ENCODE measurements at places on chromosomes 4 and X.
A peak's percentile ranks its signal among the peaks of the same experiment; 100 is the strongest.

GRCh38 chr4:84503495-84504437 is 4.7 kb upstream of the NKX6-1 start:
- DNase-seq, result peak; percentile 72

GRCh38 chrX:134774190-134775048 is 116.1 kb upstream of the PLAC1 start:
- DNase-seq, result no peak

- DNase-seq, result no peak
Observed at GRCh38 chr4:88533088-88533790, 9.7 kb upstream of the PYURF start.

- DNase-seq, result peak; percentile 64
Observed at GRCh38 chr4:86441175-86441936, 81.5 kb upstream of the MAPK10 start.

DNA sequence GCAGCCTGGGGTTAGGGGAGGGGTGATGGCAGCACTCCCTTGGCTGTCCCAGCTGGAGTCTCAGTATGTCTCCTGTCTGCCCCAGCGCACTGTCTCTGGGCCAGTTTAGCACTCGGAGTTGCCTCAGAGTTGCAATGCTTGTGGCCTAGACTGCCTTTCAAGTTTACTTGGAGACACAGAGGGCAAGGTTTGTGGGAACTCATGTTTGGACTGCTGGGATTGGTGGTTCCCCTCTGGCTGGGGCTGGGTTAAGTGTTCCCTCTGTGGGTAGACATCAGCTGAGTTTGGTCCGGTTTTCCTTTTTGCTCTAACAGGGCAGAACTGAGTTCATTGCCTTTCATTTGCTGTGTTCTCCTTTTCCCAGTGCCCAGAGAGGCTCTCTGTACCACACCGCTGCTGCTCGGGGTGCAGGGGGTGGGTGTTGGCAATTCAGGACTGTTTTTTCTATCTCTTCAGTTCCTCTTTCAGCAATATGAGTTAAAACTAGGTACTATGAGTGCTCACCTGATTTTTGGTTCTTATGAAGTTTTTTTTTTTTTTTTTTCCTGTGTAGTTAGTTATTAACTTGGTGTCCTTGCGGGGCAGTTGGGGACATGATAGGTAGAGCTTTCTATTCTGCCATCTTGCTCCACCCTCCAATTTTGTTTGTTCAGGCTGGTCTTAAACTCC is 17.2 kb downstream of the RAB33B start:
- DNase-seq, result no peak

DNA sequence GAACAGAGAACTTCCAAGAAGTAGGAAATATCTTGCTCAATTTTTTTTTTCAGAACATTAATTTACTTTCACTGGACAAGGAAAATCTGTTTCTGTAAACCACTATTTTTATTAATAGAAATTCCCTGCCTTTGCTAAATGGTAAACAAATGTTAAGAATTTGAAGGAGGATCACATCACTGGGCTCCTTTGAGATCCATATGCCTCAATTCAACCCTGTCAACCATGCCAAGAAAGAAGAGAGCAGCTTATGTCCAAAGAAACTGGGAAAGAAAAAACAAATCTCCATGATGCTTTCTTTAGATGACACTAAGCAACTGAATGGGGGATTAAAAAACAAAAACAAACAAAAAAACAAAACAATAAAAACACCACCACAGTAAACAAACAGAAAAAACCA is 47.7 kb downstream of the LNX1 start:
- no peak for DNase-seq

DNA sequence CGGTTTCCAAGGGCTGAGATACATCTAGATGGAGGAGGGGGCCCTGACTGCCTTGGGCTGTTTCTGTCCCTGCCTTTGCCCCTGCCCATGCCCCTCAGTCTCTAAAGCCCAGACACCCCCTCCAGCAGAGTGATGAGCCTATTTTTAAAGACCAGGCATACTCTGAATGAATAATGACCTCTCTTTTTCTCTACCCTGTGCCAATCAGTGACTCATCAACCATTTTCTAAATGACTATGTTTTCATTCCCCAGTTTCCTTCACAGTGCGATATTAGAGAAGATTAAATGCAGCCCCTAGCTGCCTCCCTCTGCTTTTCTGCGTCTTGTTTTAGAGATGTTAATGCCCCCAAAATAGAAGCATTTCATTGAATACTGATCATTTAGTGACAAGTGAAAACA is 15.5 kb upstream of the NHS start:
- DNase-seq, result no peak

DNA sequence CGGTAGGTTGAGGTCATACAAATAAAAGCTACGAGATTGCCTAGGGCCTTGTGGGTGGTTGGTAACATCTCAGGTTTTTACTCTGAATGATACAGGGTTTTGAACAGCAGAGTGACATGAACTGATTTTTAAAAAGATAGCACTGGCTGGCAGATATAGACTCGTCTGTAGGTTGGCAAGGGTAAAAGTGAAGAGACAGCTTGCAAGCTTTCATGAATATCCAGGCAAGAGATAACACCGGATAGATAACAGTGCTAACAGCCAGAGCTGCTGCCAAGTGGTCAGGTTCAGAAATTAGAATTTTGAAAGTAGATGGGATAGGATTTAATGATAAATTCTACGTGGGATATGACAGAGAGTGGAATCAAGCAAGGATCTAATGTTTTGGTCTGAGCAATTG is 299.7 kb upstream of the AADAT start:
- no peak for DNase-seq

DNA sequence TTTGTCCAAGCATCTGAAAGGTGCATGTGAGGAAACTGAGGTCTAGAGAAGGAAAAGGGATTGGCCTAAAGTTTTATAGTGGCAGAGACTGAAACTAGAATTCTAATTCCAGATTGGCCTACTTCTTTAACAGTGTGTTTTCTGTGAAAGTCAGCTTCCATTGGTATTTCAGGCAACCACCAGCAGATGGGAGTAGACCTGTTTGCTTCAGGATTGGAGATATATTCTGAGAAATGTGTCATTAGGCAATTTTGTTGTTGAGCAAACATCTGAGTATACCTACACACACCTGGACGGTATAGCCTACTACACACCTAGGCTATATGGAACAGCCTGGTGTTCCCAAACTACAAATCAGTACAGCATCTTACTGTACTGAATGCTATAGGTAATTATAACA is 207.3 kb upstream of the RADX start:
- DNase-seq, result peak; percentile 46

- no peak for DNase-seq
Observed at GRCh38 chr4:39232100-39232499, 49.8 kb downstream of the WDR19 start.

GRCh38 chr4:78369679-78370078 is 181.9 kb upstream of the ANXA3 start:
- peak; percentile 53 for DNase-seq

DNA sequence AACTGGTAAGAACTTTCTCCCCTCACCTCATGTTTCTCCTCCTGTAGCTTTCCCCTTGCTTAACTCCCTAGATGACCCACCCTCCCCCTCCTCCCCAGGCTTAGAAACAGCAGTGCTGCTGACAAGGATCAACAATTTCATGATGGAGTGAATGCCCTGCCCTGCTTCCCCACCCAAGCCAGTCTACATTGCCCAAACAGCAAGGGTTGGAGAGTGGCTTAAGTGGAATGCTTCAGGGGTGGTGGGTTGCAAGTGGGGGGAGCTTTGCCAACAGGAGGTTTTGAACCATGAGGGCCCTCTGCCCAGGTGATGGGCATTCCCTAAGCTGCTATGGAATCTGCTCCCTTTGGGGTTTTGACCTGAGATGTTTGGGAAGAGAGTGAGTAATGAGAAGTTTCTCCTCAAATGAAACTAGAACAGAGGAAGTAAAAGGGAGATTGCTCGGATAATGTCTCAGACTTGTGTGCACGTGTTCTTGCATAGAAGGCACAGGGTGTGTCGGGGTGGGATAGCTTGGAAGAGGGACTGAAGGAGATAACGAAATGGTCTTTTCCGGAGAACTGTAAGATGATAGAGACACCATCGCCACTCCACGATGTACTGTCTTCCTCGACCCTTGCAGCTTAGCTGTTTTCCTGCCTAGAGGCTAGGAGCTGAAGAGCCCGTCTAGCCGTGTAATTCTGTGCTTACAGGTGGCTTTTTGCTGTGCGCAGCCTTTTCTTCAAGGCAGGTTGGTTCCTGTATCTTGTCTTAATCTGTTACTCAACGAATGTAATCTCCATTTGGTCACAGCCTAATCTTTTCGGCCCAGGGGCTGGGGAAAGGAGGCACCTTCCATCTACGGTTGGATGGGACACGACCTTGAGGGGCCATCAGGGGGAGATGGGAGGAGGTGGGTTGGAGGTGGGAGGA is 10.1 kb downstream of the GDPD2 start:
- peak; percentile 6 for DNase-seq

DNA sequence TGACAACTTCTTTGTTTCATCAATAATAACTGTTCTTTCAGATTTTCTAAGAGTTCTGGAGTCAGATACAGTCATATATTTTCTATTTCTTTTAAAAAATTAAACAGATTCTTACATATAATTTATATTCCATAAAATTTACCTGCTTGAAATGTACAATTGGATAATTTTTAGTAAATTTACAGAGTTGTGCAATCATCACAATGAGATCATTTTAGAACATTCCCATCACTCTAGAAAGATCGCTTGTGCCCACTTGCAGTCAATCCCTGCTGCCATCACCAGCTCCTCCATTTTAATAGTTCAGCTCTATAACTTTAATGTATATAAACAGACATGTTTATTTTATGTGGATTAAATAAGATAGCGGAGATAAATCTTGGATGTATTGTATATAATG is 29.6 kb upstream of the PRSS48 start:
- DNase-seq, result no peak

DNA sequence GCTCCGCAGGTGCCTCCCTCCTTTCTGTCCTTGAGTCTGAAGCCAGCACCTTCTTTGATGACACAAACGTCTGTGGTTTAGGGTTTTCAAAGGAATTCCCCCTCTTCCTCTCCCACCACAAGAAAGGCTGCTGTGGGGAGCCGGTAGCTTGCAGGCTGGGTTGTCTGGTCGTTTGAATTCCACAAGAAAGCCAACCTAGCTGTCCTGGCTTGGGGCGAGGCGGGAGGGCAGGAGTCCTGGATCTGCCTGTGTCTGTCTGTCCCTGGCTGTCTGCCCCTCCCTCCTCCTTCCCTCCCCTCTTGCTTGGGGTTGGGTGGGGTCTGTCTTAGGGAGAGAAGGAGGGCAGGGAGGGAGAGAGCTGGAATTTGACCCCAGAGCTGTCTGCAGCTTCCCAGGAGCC is 56.3 kb downstream of the SHROOM2 start:
- DNase-seq, result peak; percentile 79

- no peak for DNase-seq
Observed at GRCh38 chrX:41085512-41085877, 250 bp downstream of the USP9X start.

- no peak for DNase-seq
Observed at GRCh38 chr4:154471526-154472331, 19.9 kb downstream of the DCHS2 start.

DNA sequence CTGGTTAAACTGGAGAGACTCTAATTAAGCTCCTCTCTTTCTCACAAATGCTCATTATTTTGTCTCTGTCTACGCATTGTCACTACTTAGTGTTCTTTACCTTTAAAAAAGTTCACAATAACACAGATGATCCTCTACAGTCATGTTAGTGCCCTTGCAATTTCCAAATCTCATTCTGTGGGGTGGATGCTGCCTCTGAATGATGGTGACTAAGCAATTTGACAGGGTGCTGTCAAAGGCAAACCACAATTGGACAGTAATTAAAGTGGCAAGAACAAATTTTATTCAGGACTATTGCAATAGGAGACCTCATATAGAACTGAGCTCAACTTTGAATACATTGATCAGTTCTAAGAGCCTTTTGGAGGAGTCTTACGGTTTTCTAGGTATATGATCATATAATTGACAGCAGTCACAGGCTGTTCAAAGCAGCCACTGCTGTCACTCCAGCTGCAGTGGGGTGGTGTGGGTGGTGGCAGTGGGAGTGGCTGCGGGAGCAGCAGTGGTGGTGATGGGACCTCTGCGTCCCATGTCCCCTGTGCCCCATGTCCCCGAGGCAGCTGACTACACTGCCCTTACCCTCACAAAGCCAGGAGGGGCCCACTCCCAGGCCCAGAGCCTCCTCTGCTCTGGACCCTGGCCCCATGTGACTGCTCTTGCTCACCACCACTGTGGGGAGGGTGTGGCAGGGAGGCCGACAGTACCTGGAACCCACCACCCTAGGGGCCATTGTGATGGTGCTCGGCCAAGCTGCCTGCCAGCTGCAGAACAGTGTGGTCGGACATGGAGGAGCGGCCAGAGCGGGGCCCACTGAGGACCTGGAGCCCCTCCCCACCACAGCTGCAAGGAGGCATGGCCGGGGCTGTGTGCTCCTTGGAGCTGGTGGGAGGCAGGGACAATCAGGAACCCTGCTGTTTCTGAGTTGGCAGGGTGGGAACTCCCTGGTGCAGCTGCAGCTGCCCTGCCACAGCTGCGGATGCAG is 30.4 kb upstream of the PAGE1 start:
- DNase-seq, result peak; percentile 6

- no peak for DNase-seq
Observed at GRCh38 chr4:176549161-176549865, 229.5 kb downstream of the SPCS3 start.

- peak; percentile 38 for DNase-seq
Observed at GRCh38 chr4:14871676-14872430, 130.4 kb upstream of the CPEB2 start.

DNA sequence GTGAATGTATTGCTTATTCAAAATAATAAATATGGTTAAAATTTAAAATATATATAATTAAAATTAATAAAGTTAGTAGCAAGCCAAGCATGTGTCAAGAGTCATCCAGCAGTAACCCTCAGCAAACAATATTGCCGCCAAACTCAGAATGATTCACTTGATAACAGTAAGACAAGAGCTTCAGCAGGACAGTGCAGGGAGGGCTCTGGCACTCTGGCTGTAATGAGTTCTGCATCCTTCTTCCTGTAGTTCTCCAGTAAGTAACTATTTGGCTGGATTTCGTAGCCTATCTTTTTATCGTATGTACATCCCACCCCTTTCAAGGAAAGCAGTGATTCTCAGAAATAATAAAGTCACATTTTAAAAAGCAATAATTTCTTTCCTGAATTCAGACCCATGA is 17.6 kb downstream of the OTUD6A start:
- no peak for DNase-seq

DNA sequence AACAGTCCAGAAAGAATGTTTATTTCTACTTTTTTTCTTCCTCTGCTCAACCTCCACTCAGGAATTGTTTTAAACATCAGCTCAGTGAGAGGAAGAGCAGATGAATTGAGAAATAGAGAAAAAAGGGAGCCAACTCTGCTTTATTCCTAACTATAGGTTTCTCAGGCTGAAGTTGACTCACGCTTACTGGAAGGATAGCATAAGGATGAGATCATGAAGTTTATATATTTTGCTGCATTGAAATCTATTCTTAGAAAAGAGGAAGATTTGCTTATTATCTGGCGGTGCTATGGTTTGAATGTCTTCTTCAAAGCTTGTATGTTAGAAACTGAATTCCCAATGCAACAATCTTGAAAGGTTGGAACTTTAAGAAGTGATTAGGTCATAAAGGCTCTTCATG is 1673.4 kb upstream of the PCDH7 start:
- DNase-seq, result no peak

Data from H7 (cell line).